ENCODE measurements at places on chromosomes 16 and 17. TPM values are rescaled to one million over a fixed set of nuclear protein-coding genes. Genes with fewer than 3 reads are reported as not detected.
A peak's percentile ranks its signal among the peaks of the same experiment; 100 is the strongest.

DNA sequence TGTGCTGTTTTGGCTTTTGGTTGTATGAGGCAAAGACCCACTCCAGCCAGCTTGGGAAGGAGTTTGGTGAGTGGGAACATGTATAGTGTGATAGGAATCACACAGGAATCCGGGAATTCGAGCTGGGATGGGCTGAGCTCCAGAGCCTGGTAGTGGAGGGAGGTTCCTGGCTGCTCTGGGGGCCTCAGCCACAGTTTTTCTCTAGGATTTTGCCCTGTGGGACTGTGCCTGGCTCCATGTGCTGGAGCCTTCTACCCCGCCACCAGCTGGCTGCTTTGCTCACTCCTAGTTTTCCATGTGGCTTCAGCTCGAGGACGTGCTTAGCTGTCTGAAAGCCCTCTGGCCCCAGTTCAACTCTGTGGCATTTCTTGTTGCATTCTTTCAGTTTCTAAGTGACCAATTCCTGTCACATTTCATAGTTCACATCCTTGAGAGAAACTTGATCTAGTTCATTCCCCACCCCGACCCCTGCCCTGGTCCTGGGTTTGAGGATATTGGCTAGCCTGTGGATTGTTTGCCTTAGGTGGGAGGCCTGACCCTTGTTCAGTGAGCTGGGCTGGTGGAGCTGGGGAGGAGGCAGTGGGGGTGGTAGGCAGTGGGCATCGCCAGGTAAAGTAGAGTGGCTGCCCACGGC, 5.0 kb downstream of the SEC14L1 start:
- H3K4me1 ChIP-seq, result peaks cover 20% of the 10 kb centered on the region
- no peak overlapping the region for H3K4me3 ChIP-seq
- no peak for DNase-seq
- H3K36me3 ChIP-seq, result peaks cover 44% of the 10 kb centered on the region

GRCh38 chr16:80105160-80105559, 435.6 kb upstream of the DYNLRB2 start:
- no peak overlapping the region for H3K27ac ChIP-seq
- H3K4me1 ChIP-seq, result no peaks in the 10 kb centered on the region
- DNase-seq, result no peak

GRCh38 chr17:28969706-28970393, 18.5 kb upstream of the PHF12 start:
- no peak overlapping the region for H3K4me3 ChIP-seq
- no peaks in the 10 kb centered on the region for H3K27me3 ChIP-seq
- DNase-seq, result no peak
- H3K36me3 ChIP-seq, result no peaks in the 10 kb centered on the region

GRCh38 chr17:35052241-35052610, 11.3 kb downstream of the RFFL start:
- H3K27me3 ChIP-seq, result no peaks in the 10 kb centered on the region
- peak overlapping the region; percentile 91 for H3K27ac ChIP-seq
- H3K4me1 ChIP-seq, result peaks cover 71% of the 10 kb centered on the region
- no peak for DNase-seq
- peak overlapping the region; percentile 13 for H3K4me3 ChIP-seq
- H3K36me3 ChIP-seq, result peaks cover 4% of the 10 kb centered on the region

DNA sequence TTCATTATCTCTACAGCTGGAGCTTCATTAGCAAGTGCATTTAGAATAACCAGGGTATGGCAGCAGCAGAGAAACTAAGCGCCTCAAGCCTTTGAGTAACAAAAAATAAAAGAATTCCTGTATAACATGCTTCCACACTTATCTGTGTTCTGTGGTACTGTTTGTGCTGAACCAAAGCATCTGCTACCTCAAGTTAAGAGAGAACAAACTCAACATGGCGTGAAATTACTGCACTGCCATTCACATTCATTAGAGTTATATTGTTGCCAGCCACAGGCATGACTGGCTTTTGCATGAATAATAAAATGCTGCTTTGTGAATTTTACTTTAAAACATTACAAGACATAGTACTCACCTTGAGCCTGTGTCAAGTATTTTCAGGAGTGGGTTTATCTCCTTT, 76.6 kb downstream of the NLK start:
- no peak for DNase-seq
- peaks cover 7% of the 10 kb centered on the region for H3K36me3 ChIP-seq
- no peaks in the 10 kb centered on the region for H3K27me3 ChIP-seq
- no peak overlapping the region for H3K4me3 ChIP-seq
- H3K4me1 ChIP-seq, result no peaks in the 10 kb centered on the region
- H3K27ac ChIP-seq, result no peak overlapping the region

- H3K36me3 ChIP-seq, result no peaks in the 10 kb centered on the region
- no peak for DNase-seq
- no peak overlapping the region for H3K27ac ChIP-seq
- H3K27me3 ChIP-seq, result no peaks in the 10 kb centered on the region
Measured at GRCh38 chr16:49437344-49437743, 63.7 kb downstream of the C16orf78 start.

DNA sequence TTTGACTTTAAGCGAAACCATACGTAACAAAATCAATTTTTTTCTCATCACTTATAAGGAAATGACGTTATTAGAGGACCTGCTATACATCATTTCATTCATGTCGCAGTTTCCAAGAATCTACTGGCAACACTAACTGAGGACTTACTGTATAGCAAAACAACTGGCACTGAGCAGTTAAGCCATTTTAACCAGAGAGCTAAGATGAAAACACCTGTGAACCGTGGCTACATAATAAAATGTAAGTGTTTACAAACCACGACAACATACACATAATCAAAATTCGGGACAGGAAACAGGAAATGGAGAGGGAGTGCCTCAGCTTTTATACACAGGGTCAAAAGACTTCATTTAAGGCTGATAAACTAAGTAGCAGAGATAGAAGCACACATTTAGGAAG, 29.5 kb downstream of the METTL16 start:
- H3K36me3 ChIP-seq, result peaks cover 6% of the 10 kb centered on the region
- peaks cover 6% of the 10 kb centered on the region for H3K4me1 ChIP-seq
- H3K27ac ChIP-seq, result peak overlapping the region; percentile 65
- H3K4me3 ChIP-seq, result no peak overlapping the region
- peak; percentile 2 for DNase-seq

- no peaks in the 10 kb centered on the region for H3K36me3 ChIP-seq
- H3K4me1 ChIP-seq, result no peaks in the 10 kb centered on the region
- H3K27ac ChIP-seq, result no peak overlapping the region
- no peak overlapping the region for H3K4me3 ChIP-seq
- no peak for DNase-seq
Measured at GRCh38 chr17:74040729-74041128, 162.7 kb upstream of the RPL38 start.

The ASGR1 gene
- total RNA-seq, result 0.69 TPM

The PPP1R1B gene
- 0.12 TPM for total RNA-seq

The NEUROD2 gene
- not detected for total RNA-seq
